ENCODE measurements at places on chromosomes 7 and 10. TPM values are rescaled to one million over a fixed set of nuclear protein-coding genes. Genes with fewer than 3 reads are reported as not detected.

Gene KCNIP2
- 5.5 TPM for total RNA-seq

Gene ASZ1
- not detected for total RNA-seq

Gene ASB15
- not detected for total RNA-seq

Gene AVPI1
- 5.8 TPM for total RNA-seq

Gene RBAK
- total RNA-seq, result 24.5 TPM

Gene RRP12
- total RNA-seq, result 13.8 TPM

Gene SFTPA2
- total RNA-seq, result not detected

Gene SEMA3E
- total RNA-seq, result 2.0 TPM

Gene TMEM26
- total RNA-seq, result not detected

Gene SFTPA1
- not detected for total RNA-seq

Gene NKX2-3
- not detected for total RNA-seq

Gene GOLGA7B
- total RNA-seq, result 0.09 TPM

Gene SPDYE16
- total RNA-seq, result not detected

DNA sequence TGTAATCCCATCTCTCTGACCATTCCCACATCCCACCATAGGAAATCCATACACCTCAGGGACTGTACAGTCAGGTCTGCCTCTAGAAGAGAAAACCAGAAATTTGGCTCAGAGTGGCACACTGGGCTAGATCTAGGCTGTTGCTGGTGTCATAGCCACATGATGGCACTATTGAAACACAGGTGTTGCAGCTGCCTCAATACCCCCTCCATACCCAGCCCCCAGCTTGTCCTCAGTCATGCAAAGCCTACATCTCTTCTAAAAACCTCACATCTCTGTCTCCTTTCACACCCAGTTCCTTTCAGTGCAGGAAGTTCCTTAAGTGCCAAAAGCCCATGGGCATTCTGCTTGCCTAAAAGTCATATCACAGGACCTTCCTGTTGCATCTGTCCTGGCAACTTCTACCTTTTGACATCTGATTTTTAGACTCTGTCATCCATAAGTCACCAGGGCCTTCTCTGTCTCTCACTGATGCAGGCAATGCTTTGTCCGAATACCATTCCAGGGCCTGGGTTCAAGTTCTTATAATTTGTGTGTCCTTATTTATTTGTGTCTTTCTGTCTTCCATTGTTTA, 27.0 kb upstream of the HIBADH start:
- peak; percentile 65 for DNase-seq

GRCh38 chr7:157459966-157460365, 123.2 kb downstream of the DNAJB6 start:
- no peak for DNase-seq

GRCh38 chr10:78339251-78339650, 305.6 kb downstream of the RPS24 start:
- no peak for DNase-seq

- no peak for DNase-seq
Measured at GRCh38 chr7:56115852-56116538, at the start of gene NUPR2. TSS of gene NUPR2 (minus strand) at chr7:56116417. CDS start at chr7:56116314, 103 bp downstream.

DNA sequence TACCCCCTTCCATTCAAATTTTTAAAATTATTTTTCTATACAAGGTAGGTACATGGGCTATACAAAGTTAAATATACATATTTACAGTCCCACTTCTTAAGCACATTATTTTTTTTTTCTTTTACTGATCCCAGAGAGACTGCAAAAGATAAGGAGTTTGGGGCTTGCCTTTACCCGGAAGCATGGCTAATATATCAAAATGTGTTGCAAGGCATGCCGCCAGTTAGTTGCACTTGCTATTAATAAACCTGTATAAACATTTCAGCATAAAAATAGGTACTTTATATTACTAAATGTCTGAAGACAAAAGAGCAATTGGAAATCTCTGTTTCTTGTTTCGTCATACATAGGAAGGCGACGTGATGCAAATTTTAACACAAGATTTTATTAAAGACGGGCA, 21.5 kb upstream of the PDLIM1 start:
- no peak for DNase-seq

DNA sequence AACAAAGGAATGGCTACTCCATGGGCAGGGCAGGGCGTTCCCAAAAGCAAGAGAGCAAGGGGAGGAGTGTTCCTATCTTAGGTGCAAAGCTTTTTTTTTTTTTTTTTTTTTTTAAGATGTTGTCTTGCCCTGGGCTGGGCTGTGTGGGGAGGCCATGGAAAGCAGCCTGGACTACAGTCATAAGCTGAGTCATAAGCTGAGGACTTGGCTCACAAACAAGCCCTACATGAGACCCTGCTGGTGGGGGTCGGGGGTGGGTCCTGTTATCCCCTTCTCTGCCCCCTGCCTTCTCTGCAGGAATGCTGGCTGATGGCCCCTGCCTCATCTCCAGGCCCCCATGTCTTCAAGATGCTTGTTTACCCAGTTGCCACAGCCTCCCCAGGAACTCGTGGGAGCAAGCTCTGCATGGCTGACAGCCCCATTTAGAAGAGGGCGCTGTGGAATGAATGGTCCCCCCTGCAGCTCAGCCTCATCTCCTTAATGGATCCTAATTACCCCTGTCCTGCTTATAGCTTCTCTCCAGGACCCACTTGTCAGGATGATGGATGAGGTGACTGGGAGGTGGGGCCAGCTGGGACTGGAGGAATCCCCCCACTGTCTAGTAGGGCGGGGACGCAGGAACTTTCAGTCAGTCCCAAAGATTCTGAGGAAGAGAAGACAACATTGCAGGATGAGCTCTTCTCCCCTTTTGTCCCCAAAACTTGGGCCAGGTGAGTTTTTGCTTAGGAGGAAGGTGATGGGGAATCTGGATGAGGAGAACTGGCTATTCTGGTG, 340.8 kb upstream of the PODXL start:
- no peak for DNase-seq

DNA sequence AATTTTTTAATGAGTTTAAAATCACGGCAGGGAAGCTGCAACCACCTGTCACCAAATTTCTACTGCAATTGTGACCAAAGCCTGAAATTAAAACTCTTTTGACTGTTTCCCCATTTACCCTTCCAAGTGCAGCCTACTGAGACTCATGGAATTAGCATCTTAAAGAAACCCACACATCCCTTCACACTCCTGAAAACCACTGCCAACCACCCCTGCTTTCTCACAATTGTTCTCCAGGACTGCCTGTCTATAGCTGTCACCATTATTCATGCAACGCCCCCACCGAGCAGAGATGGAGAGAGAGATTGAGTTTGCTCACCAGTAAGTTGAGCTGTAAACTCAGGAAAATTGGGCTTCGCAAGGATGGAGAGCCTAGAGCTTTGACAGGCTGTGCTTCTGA, 383.8 kb upstream of the SORCS1 start:
- DNase-seq, result peak; percentile 25

DNA sequence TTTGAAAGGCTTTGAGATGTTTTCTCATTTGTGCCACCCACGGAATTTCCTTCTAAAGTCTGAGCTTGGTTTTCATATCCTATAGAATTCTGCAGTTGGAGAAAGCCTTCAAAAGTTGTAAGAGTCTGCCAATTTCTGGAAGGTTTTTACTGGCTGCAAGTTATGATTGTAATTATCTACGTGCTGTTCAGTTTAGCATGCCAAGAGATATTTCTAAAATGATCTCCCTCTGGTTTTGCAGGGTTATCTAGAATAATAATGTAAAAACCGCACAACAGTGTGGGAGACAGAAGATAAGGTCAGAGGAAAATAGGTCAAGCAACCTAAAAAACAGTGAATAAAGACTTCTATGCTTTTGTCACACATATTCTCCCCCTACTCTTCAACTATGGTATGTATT, 69.3 kb downstream of the MTERF1 start:
- no peak for DNase-seq

GRCh38 chr7:17298840-17299482, 509 bp downstream of the AHR start:
- peak; percentile 65 for DNase-seq

DNA sequence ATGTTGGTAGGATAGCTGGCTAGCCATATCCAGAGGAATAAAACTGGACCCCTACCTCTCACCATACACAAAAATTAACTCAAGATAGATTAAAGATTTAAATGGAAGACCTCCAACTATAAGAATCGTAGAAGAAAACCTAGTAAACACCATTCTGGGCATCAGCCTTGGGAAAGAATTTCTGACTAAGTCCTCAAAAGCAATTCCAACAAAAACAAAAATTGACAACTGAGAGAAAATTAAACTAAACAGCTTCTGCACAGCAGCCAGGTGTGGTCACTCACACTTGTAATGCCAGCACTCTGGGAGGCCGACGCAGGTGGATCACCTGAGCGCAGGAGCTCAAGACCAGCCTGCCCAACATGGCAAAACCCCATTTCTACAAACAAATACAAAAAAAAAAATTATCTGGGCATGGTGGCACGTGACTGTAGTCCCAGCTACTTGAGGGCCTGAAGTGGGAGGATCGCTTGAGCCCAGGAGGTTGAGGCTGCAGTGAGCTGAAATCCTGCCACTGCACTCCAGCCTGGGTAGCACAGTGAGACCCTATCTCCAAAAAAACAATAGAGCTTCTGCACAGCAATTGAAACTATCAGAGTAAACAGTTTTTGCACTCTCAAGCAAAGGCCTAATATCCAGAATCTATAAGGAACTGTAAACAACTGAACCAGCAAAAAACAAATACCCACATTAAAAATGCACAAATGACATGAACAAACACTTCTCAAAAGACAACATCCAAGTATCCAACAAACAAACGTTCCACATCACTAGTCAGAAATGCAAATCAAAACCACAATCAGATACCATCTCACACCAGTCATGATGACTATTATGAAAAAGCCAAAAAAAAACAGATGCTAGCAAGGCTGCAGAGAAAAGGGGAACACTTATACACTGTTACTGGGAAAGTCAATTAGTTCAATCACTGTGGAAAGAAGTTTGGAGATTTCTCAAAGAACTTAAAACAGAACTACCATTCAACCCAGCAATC, 4.8 kb downstream of the CRPPA start:
- no peak for DNase-seq

GRCh38 chr7:150881189-150881588, 28.9 kb downstream of the AOC1 start:
- DNase-seq, result no peak

- no peak for DNase-seq
Measured at GRCh38 chr7:158547817-158548216, 39.8 kb downstream of the PTPRN2 start.

DNA sequence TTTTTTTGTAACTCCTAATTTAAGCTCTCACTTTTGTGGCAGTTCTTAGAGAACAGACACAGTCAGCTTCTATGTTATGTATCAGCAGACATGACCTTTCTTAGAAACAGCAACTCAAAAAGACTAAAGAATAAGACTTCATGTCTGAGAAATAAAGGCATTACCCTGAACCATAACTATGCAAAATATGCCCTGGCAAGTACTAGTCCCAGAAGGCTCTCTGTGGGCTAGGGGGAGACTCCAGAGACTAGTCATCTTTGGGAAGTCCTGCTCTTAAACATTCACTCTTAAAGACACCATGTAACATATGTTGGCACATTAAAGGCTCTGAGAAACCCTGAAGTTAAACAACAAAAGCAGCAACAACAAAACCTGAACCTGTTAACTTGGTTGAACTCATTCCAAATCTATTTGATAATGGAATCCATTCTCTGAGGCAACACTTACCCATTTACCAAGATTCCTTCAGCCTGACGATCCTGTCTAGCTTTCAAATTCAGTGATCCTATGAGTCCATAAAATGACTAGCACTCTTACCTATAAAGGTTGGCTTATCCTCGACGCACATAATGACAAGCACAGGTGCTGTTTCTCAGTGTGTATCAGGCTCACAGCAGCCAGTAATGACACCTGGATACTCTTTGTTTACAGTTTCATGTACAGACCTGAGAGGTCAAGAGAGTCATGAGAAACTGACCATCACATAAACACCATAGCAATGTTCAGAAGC, 62.3 kb downstream of the OSBPL3 start:
- DNase-seq, result no peak

- DNase-seq, result no peak
Measured at GRCh38 chr10:2306081-2306480, 568.8 kb upstream of the ADARB2 start.

- DNase-seq, result no peak
Measured at GRCh38 chr10:102593074-102593803, 51.0 kb upstream of the TRIM8 start.

- DNase-seq, result no peak
Measured at GRCh38 chr7:44469461-44470134, 20.9 kb downstream of the NUDCD3 start.

- DNase-seq, result no peak
Measured at GRCh38 chr7:2906197-2906931, 62.3 kb upstream of the GNA12 start.

DNA sequence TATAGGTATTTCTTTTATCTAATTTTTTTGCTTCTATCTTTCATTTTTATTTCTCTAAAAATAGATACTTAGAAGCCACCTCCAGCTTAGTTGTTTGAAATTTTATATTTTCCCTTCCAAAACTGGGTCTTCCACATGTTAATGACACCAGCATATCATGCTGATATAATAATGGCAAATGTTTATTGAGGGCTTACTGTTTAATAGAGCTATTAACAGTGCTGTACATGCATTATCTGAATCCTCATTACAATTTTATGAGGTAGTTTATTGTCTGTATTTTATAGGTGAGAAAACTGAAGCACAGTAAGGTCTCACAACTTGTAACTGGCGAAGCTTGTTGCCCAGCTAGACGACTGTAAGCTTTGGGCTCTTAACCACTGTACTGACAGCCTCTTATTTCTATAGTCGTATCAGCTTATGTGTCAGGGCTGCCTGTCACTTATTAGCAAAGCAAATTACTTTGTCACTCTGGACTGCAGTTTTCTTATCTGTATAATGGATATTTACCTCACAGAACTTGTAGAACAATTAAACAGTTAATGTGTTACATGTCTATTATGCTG, 51.2 kb downstream of the ANKIB1 start:
- DNase-seq, result no peak

- peak; percentile 41 for DNase-seq
Measured at GRCh38 chr10:64648915-64649314, 1127.7 kb downstream of the REEP3 start.

DNA sequence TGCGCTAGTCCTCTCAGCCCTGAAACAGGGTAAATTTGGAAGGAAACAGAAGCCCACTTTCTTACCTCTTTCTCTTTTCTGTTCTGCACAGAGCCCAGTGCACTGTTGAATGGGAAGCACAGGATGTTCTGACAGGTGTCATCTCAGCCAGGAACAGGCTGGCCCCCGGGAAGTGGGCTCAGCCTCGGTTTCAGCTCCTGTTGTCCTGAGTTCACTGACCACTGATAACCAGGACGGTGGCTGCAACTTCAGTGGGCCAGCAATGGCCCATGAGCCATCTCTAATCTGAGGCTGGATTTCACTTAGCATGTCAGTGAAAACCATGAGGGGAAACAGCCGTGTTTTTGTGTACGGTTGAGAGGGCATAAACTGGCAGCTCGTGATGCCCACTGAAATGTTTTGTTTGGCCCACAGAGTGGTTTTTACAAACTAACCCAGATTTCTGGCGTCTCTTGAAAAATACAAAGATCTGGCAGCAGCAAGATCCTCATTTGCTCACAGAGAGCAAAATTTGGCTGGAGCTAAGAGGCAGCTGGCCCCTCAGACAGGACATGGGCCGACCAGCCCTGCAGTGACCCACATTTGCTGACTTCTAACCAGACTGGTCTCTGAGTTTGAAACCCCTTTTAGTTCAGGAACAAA, 455.9 kb downstream of the PAXIP1 start:
- DNase-seq, result no peak

- no peak for DNase-seq
Measured at GRCh38 chr10:42986633-42987032, 90.2 kb upstream of the RET start.

- DNase-seq, result peak; percentile 38
Measured at GRCh38 chr10:21757185-21757901, 223.3 kb downstream of the MLLT10 start.

GRCh38 chr7:91168871-91169829, 95.1 kb upstream of the FZD1 start:
- peak; percentile 11 for DNase-seq

Data from neural progenitor cell (in vitro differentiated cells).